ENCODE measurements at places on chromosomes 2 and 18. TPM values are rescaled to one million over a fixed set of nuclear protein-coding genes. Genes with fewer than 3 reads are reported as not detected.

The LINC00305 gene
- not detected for polyA plus RNA-seq

The MYO7B gene
- polyA plus RNA-seq = 0.06 TPM

The DSEL gene
- 4.6 TPM for polyA plus RNA-seq

The SATB2 gene
- 0.06 TPM for polyA plus RNA-seq

The PAIP2B gene
- polyA plus RNA-seq = 0.20 TPM

The DOCK10 gene
- 20.6 TPM for polyA plus RNA-seq

The CAPN13 gene
- polyA plus RNA-seq = not detected

The FIGN gene
- polyA plus RNA-seq = 0.74 TPM

The GALR1 gene
- polyA plus RNA-seq = not detected

The DLGAP1 gene
- polyA plus RNA-seq = not detected

GRCh38 chr2:55141572-55142413, 90.3 kb downstream of the CLHC1 start:
- no peak for DNase-seq

- no peak for DNase-seq
Measured at GRCh38 chr18:54720620-54721019, 107.7 kb upstream of the RAB27B start.

DNA sequence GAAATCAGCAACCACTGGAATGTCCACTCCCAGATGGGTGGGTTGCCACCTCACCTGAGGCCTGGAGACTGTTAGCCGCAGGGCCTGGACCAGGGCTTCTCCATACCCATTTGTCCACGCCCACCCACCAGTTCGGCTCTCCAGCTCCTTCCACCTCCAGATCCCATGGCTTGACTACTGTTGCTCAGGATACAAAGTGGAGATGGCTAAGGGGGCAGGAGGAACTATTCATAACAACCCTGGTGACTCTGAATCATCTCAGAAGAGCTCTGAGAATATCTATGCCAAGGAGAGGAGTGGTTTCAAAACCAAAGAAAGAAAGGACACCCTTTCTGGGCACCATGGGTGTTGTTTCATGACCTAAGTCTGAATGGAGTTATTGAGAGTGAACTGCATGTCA, 145.8 kb downstream of the LAMA3 start:
- no peak for DNase-seq

DNA sequence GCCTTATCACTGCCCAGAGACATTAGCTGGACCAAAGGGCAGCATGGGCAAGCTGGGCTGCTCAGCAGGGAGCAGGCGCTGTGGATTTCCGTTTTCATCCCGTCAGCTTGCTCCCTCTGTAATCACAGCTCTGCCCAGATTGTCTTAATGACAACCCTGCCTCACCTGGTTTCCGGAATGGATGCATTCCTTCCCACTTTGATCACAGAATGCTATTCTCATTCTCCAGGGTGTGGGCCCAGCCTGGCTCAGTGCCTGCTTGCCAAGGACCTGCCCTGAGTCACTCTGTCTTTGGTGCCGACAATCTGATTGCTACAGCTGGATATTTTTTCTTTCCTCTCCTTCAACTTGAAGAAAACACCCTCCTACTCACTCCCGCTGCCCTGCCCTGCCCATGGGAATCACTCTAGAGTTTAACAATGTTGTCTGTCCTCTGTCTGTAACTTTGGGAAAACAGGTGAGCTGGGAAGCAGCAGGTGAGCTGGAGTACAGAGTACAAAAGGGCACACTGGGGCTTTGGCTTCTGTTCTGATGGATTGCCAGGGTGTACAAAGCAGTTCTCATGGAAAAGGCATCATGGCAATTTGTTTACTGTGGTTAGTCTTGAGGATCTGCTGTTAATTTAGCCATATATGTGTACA, 27.2 kb upstream of the FAM136A start:
- DNase-seq = no peak

GRCh38 chr18:23588836-23589560, 2.7 kb upstream of the NPC1 start:
- DNase-seq = no peak

- no peak for DNase-seq
Measured at GRCh38 chr2:218577482-218578220, 9.0 kb downstream of the CNOT9 start.

DNA sequence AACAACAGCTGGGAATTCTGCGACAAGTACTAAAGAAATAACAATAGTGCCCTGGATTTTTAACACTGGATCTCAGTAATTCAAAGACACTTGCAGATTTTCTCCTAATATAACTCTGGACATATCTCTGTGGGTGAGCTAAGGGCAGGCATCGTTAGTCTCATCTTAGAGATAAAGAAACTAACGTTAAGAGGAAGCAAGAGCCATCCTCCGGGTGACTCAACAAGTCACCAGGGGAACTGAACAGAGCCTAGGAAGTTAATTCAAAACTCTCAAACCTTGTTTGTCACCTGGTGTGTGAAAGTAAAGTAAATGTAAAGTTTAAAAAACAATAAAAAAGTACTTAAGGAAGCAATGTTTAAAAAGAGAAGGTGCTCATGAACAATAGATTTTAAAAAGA, 41.6 kb upstream of the NRP2 start:
- no peak for DNase-seq

DNA sequence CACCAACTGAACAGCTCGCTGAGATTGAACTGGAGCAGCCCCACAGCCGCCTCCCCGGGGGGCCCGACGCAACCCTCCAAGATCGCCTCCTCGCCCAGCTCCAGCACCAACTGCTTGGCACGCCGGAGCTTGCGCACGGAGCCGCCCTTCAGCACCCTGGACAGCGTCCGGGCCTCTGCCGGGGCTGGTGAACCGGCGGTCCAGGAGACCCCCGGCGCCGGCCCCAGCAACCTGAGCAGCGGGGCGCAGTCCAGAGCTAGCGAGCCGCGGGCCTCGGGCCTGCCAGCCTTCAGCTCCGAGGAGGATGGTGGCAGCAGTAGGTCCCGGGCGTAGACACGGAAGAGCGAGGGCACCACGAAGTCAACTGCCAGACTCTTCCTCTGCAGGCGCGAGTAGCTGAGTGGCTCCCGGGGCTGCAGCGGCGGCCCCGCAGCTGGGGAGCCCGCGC, 1.2 kb downstream of the ALK start:
- DNase-seq = no peak

DNA sequence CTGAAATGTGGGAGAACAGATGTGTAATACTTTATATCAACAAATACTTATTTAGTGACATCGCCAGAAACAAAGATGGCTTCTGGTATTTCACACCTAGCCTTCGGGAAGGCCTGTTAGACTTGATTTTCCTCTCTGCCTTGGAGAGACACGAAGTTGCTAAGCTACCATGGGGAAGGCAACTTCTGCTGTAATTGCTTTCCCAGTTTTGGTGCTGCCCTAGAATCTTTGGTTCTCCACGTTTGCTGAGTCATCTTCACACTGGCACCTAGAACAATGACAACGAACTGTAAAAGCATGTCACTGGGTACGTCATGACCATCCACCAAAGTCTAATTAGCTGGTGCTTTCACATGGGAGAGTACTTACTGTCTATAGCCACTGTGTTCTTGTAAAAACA, 58.7 kb upstream of the ACTR3 start:
- DNase-seq = no peak

- no peak for DNase-seq
Measured at GRCh38 chr2:23617167-23617810, 232.3 kb downstream of the KLHL29 start.

- no peak for DNase-seq
Measured at GRCh38 chr18:2923464-2923863, 76.7 kb downstream of the EMILIN2 start.

- no peak for DNase-seq
Measured at GRCh38 chr2:199460101-199460671, 2.4 kb upstream of the SATB2 start.

- DNase-seq = no peak
Measured at GRCh38 chr2:48161628-48162027, 255.3 kb upstream of the FBXO11 start.

DNA sequence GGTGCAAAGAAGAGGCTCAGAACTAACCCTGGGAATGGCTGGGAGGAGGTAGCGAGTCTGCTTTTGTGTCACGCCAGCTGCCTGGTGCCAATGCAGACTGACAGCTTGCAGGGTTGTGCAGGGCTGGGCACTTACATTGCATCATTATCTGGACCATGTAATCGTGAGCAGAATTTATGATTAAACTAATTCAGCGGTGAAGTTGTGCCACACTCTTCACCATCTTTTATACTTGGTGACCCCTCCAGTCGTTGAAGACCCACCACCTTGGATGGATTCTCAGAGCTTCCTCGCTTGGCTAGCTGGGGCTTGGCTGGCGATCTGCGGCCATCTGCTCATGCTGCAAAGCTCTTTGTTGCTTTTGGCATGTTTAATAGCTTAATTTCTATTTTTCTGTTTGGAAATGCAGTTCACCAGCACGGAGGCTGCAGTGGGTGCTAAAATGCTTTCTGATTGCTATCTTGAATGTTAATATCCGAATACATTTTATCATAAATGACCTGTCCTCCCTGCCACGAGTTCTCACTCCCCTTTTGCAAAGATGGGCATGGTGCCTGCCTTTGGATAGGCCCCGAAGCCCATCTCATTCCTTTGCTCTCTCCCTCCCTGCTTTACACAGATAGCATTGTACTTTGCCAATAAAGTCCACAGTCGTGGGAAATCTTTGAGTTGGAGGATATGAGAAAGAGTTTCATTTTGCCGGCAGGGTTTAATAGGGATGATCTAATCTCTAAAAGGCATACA, 188.2 kb downstream of the PRKCE start:
- DNase-seq = peak; percentile 63

- no peak for DNase-seq
Measured at GRCh38 chr18:32378705-32379104, 92.0 kb downstream of the GAREM1 start.

- DNase-seq = no peak
Measured at GRCh38 chr2:143754742-143755141, 625.5 kb downstream of the ARHGAP15 start.

- DNase-seq = no peak
Measured at GRCh38 chr2:98282109-98282508, 64.1 kb upstream of the CNGA3 start.
